CD4-positive, alpha-beta T cell treated with Interleukin-12 subunit alpha and Interleukin-12 subunit beta, for 1 hour (primary cell): ENCODE measurements at places on chromosomes 7 and 10.

DNA sequence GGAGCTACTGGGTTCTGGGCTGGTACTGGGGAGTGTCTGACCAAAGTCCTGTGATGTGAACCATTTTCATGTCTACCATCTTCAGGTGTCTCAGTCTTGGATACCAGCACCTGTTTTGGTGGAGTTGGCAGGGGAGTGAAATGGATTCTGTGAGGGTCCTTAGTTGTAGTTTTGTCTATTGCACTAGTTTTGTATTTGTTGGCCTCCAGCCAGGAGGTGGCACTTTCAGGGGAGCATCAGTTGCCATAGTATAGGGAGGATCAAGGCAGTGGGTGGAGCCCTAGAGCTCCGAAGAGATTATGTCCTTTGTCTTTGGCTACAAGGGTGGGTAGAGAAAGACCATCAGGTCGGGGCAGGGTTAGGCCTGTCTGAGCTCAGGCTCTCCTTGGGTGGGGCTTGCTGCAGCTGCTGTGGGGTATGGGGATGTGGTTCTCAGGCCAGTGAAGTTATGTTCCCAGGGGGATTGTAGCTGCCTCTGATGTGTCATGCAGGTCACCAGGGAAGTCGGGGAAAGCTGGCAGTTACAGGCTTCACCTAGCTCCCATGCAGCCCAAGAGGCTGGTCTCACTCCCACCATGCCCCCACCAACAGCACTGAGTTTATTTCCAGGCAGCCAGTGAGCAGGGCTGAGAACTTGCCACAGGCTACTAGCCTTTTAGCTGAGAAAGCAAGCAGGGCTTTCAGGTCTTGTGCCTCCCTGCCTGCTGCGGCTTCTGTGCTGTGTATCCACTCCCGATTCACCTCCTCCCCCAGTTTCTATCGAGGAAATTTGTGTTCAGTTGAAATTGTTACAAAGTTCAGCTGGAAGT, 153.1 kb downstream of the ZNF365 start:
- no peak for DNase-seq

- no peak for DNase-seq
Measured at GRCh38 chr10:113683300-113683699, 3.6 kb downstream of the CASP7 start.

- peak; percentile 24 for DNase-seq
Measured at GRCh38 chr10:5094265-5095205, at the start of gene AKR1C3. TSS of gene AKR1C3 (plus strand) at chr10:5094414. CDS start at chr10:5094445, 31 bp downstream.

GRCh38 chr10:12484941-12485805, 135.8 kb downstream of the CAMK1D start:
- DNase-seq = peak; percentile 9

DNA sequence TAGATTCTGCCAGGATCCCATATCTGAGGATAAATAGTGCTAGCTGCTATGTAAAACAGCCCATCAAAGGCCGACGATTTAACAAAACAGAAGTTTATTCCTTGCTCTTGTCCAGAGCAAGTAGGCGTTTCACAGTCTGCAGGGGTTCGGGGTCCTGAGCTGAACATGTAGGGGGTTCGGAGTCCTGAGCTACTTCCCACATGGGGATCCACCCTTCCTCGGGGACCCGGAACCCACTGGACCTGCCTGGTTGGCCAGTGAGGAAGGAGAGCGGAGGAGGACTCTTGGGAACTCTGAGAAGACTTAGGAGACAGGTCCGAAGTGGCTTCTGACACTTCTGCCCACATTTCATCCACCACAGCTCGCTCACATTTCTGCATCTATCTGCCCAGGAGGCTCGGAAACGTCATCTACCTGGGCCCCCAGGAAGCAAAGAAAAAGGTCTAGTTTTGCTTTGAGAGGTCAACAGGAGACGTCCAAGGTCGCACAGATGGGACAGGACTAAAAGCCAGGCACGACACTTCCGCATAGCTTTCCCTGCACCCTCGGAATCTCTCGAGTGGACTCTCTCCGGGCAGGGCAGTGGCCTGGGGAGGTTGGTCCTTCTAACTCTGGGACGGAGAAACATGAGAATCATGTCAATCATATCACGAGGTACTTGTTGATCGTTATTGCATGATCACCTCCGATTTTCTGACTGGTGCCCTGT, 86.4 kb downstream of the MICALL2 start:
- DNase-seq = no peak

- no peak for DNase-seq
Measured at GRCh38 chr7:18573410-18574234, 78.1 kb downstream of the HDAC9 start.

- DNase-seq = no peak
Measured at GRCh38 chr10:131444286-131444685, 132.8 kb upstream of the TCERG1L start.

- DNase-seq = no peak
Measured at GRCh38 chr7:94178230-94178629, 174.1 kb upstream of the BET1 start.

GRCh38 chr10:119352807-119353206, 145.4 kb downstream of the GRK5 start:
- DNase-seq = no peak

DNA sequence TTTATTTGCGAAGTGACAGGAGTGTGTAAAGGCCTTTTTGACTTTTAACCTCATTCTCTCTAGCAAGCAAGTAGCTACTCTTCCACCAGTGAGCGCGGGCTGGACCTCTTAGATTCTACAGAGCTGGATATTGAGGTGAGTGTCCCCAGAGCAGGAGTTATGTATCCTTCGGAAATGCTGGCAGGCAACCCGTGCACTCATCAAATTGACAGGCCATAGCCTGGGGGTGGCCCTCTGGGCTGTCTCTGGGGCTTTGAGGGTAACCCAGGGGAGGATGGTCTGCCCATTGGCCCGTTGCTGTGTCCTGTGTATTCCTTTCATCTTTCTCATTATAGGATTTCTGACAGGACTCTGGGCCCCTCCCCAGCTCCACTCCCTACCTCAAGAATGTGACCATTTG, 6.1 kb upstream of the PVRIG start:
- DNase-seq = no peak

DNA sequence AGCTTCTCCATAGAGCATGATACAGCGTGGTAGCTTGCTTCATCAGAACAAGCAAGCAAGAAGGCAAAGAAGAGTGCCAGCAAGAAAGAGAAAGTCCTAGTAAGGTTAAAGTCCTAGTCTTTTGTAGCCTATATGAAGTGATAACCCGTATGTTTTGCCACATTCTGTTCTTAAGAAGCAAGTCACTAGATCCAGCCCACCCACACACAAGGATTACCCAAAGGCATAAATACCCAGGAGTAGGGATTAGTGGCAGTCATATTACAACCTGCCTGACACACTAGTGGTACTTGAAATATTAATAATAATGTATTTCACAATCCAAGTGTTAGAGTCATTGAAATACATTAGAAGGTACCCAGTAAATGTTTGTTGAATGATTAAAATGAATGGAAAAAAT, 285.5 kb downstream of the HPSE2 start:
- no peak for DNase-seq

- DNase-seq = no peak
Measured at GRCh38 chr7:155741082-155741481, 71.2 kb downstream of the SHH start.

DNA sequence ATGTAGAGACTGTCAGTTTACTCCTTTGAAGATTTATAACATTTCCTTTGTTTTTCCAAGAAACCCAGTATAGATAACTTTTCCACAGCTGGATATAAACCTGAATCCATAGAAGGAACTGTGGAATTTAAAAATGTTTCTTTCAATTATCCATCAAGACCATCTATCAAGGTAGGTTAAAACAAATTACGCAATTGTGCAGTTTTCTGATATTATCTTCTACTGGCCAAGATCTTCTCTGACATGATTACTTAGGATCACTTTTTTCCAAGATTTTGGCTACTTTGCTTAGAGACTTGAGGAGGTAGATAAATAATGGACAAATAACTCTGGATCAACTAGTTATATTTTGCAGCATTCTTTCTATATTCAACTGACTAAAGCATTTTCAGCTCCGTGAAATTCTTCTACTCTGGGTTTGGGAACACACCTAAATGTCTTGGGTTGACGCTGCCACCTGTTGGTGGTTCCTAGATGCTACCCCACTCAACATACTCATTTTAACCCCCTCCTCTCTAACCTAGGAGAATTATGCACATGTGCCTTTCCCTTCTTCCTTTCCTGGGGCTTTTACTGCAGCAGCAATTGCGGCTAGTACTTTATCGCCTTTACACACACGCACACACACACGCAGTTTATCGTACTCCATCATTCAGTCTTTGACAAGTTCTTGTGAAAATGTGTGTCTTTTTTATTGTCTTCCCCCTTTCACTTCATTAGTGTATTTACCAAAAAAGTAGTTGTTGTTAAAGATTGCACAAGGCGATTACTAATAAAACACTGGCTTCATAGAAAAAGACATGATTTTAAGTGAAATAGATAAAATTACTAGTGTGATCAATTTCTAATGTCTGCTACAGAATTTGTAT, 32.7 kb downstream of the ABCB5 start:
- no peak for DNase-seq

- no peak for DNase-seq
Measured at GRCh38 chr10:106189292-106189691, 975.2 kb downstream of the SORCS1 start.

DNA sequence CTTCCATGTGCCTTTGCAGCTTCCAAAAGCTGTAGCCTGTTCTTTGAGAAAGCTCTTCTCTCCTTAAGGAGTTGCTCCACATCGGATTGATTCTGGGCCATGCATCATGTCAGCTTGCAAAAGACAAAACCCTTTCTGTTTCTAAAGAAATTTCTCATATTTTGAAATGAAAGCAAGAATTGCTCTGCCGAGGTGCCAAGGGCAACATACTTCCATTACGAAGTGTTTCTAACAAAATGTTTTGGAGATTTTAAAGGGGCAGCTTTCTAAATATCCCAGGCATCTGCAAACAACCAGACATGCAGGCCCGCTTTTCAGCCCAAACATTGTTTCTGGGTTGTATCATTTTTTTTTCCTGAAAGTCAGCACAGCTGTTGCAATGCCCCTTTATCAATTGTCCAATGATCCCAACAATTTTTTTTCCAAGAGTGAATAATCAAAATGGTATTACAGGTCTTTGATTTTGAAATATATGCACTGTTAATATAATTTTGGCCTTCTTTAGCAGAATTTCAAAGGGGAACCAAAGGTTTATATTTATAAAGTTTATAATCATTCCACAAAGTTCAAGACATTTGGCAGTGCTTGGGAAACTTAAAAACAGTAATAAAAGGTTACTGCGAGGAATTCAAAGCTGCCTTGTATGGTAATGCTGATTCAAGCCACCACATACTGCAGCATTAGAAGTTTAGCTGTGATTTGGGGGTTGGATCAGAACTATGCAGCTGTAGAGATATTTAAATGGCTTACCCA, 61.0 kb downstream of the TES start:
- DNase-seq = no peak

- no peak for DNase-seq
Measured at GRCh38 chr7:141641876-141642275, 60.1 kb downstream of the DENND11 start.

DNA sequence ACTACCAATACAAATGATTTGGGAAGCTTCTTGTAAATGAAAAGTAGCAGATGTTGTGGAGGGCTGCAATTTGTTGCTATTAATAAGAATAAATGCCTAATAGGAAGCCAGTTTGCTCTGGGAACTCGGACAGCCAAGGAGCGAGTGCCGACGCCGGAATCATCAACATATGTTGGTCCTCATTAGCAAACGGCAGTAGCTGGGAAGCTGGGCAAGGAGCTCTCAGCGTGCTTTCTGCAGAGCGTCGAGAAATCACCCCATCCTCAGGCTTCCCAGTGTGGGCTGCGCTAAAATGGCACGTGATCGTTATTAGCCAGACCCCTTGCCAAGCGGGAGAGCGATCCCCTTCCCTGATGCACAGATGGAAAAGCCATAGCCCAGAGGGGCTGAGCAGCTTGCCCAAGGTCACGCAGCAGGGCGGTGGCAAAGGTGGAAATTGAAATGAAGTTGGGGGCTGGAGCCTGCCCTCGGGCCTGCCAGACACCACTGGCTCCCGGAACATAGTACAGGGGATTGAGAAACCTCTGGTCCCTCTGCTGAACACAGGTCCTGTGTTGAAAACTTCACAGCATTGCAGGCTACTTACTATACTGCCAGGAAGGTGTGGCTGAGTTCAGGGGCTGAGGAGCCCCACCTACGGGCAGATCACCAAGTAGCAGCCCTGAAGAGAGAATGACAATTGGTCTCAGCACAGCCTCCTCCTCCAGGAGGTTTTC, 326.9 kb downstream of the PLXNA4 start:
- no peak for DNase-seq

- no peak for DNase-seq
Measured at GRCh38 chr10:96684826-96685225, 35.5 kb downstream of the PIK3AP1 start.

DNA sequence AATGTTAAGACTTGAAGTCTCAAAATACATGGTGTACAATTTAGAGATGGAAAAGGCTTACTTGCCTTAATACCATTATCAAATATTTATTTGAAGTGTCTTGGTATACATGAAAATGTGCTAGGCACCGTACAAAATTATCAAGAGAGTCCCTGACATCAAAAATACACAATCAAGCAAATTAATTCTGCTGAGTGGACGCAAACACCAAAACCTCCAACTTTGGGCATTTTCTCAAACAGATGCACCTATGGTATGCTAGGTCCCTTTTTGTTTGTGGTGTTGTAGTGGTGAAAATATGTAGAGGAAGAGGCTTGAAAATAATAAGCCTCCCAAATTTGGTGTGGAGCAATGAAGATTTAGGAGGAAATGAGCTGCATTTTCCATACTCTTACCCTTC, 24.8 kb downstream of the ZNF800 start:
- no peak for DNase-seq

- no peak for DNase-seq
Measured at GRCh38 chr7:152527610-152528032, 91.8 kb upstream of the KMT2C start.

- DNase-seq = no peak
Measured at GRCh38 chr10:90969947-90970673, 49.2 kb upstream of the ANKRD1 start.

- DNase-seq = no peak
Measured at GRCh38 chr10:117746541-117747448, 204.2 kb downstream of the EMX2 start.

DNA sequence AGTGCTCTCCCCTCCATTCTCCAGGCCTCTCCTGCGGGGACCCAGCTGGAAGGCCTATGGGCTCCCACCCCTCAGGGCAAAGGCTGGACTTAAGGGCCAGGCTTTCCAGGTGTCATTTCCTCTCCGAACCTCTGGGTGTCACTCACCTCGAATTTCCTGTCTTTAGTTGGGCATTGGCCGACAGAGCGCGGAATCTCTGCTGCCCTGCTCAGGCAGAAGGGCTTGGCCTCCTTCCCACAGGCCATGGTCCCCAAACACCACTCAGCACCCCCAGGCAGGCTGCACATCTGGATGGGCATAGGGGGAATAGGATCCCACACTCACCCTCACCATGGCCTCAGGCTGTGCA, 212.9 kb downstream of the CCSER2 start:
- no peak for DNase-seq

DNA sequence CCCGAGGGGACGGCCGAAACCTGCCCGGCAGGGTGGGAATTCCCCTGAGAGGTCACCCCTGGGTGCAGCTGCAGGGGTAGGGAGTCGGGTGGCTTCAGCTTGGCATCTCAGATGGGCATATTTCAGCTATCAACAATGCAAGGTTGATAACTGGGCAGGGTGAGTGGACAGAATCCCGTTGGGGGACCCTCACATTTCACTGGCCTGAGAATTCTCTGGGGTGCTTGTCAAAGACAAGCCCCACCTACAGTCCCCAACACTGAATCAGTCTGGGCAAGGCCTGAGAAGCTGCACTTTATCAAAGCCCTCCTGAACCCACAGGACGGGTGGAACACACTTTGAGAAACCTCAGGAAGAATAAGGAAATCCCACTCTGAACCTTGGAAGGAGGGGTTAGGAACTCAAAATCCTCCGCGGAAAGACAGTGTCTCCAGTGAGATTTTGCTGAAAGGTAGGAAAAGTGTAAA, 3.1 kb downstream of the RGS10 start:
- DNase-seq = peak; percentile 13
